ENCODE measurements at places on chromosomes 5 and 9.

GRCh38 chr5:149333711-149334443, 11.4 kb upstream of the GRPEL2 start:
- DNase-seq: no peak

DNA sequence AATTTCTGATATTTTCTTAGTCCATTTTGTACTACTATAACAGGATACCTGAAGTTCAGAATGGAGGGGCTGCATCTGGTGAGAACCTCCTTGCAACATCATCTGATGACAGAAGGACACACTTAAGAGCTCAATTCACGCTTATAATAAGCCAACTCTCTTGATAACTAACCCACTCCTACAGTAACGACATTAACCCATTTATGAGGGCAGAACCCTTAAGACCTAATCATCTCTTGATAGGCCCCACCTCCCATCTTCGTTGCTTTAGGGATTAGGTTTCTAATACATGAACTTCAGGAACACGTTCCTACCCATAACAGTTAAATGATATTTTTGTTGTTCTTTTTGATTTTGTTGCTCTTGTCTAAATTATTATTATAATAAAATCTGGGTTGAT, 69.4 kb downstream of the TNPO1 start:
- no peak for DNase-seq

- peak; percentile 32 for DNase-seq
Measured at GRCh38 chr5:51347704-51348103, 35.5 kb upstream of the ISL1 start.

DNA sequence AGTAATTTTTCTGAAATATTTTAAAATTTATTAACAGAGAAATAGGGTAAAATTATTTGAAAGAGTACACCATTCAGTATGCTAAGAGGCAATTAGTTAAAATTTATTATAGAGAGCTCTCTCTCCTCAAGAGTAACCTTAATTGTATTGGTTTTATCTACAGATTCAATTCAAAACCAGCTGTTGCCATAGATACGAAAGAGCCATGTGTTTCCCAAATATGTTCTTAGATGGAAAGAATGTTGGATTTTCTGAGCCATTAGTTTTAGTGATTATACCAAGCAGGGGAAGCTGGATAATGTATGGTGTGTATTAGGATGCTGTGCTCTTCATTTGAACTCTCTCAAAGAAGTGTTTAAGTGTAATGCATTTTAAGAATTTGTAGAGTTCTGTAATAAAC, 27.8 kb downstream of the C7 start:
- DNase-seq: no peak

- no peak for DNase-seq
Measured at GRCh38 chr5:14413331-14413750, 168.3 kb upstream of the OTULINL start.

GRCh38 chr9:35481347-35481975, 8.4 kb upstream of the RUSC2 start:
- peak; percentile 81 for DNase-seq

GRCh38 chr5:149680810-149681221, 49.3 kb upstream of the PPARGC1B start:
- no peak for DNase-seq

- DNase-seq: peak; percentile 16
Measured at GRCh38 chr5:132190161-132190817, 37.4 kb downstream of the P4HA2 start.

DNA sequence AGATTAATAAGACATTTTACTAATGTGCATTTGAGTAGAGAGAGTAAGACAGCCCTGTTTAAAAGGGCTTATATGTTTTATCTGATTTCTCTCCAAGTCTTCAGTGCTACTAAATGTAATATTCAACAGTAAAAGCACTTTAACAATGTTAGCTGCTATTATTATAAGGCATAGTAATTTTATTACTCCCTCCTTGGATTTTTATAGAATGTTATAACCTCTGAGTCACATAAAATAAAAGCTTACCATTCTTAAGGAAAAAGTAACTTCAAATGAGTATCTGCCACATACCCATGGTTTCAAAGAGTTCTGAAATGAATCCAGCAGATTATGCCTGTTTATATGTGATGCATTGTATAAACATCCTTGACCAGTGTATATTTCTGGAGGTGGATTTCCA, 19.0 kb downstream of the SPDL1 start:
- no peak for DNase-seq

GRCh38 chr9:89813482-89813881, 208.7 kb downstream of the GADD45G start:
- DNase-seq: no peak

DNA sequence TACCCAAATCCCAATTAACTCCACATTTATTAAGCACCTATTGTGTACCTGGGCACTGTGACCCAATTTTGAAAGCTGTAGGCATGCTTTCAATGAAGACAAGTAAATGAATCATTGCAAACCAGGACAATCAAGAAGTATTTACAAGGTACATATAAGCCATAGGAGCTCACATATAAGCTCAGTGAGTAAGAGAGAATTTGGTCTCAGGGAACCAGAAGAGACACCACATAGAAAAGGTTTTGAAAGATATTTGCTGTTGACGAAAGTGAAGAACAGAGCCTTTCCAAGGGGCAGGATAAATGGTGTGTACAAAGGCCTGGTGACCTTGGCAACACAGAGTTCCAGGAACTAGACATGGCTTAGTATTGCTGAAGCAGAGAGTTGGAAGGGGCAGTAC, 187.6 kb downstream of the CD180 start:
- DNase-seq: no peak

DNA sequence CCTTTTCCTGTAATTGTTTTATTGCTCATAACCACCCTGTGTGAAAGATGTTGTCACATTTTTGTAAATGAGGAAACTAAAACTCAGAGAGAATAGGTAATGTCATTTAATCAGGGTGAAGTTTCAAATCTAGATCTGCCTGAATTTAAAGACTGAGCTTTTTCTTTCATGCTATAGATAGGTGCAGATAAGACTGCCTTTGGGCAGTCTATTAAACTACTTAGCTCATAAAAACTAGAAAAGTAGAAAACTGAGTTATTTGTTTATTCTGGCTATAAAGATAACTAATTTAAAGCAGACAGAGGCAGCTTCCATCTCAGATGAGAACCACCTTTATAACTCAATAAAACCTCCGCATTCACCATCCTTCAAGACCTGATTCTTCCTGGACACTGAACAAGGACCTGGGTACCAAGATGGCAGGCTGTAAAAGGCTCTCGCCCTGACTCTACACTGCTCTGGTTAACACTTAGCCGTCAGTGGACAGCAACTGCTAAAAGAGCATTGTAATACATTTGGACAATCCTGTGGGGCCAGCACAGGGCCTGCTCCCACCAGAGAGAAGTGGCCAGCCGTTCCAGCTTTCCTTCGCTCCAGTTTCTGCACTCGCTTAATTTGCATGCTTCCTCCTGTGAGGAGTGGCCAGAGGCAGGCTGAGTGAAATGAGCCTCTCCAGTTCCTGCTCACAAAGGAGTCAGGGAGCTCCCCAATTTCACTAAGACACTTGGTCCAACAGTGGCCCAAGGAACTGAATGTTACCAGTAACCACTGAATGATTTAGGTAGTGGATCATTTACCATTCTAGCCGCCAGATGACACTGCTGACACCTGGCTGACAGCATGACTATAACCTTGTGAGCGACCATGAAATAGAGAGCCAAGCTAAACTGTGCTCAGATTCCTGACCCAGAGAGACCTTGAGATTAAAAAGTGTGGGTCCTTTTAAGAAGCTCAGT, 566.4 kb downstream of the EFNA5 start:
- DNase-seq: peak; percentile 30

GRCh38 chr5:139385061-139386049, 2.3 kb upstream of the SLC23A1 start:
- peak; percentile 84 for DNase-seq

- DNase-seq: no peak
Measured at GRCh38 chr9:88477300-88477751, 57.7 kb upstream of the NXNL2 start.

- DNase-seq: no peak
Measured at GRCh38 chr5:115575167-115576070, 26.9 kb downstream of the TICAM2 start.

- DNase-seq: peak; percentile 85
Measured at GRCh38 chr9:135504262-135505243, 4.1 kb downstream of the MRPS2 start.

- no peak for DNase-seq
Measured at GRCh38 chr9:127963041-127963358, 17.8 kb downstream of the EEIG1 start.

- DNase-seq: no peak
Measured at GRCh38 chr5:141465351-141465750, 10.4 kb upstream of the PCDHGC3 start.

DNA sequence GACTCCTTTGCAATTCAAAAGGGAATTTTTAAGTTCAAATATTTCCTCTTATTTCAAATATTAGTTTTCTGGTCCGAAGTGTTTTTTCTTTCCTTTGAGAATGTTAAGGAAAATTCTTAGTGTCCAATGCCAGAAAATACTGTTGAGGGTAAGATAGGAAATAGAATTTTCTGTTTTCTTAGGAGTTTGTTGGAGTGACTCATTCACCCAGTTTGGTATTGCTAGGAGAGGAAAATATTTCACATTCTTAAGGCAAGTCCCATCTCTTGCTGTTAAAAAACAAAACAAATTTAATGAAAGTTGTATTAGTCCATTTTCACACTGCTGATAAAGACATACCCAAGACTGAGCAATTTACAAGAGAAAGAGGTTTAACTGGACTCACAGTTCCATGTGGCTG, 349.2 kb upstream of the ADAMTSL1 start:
- DNase-seq: no peak

DNA sequence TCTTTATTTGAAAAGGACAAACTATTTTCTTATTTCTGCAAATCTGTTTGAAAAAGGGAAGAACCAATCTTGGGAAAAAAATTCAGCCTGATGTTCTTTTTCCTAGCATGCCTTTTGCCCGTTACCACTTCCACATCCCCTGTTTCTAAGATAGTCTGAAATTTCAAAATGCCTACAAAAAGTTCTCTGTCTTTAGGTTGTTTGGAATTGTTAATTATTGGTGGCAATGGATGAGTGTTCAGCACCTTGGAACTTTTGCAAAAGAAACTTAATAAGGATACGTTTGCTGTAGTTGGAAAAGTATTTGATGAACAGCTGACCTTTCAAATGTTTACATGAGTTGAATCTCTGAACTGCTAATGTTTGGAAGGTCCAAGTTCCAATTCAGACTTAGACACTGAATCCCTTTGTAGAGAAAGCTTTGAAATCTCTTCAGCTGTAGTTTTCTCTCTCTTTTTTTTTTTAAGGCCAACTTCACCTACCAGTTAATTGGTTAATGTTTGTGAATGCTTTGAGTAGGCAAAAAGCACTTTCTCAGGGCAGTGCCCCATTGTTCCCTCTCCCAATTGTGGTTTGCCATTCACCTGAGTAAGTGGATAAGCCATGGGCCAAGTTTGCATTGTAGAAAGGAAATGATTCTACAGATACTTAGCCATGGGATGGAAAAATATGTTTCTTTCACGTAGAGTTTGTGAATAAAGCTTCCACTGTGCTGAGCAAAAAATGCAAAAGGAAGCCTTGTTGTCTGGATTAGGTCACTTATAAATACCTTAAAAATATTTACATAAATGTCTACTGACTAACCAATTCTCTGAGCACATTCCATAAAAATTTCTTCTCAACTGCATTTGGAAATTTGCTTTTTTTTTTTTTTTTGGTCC, 156.4 kb upstream of the ELL2 start:
- DNase-seq: peak; percentile 12

DNA sequence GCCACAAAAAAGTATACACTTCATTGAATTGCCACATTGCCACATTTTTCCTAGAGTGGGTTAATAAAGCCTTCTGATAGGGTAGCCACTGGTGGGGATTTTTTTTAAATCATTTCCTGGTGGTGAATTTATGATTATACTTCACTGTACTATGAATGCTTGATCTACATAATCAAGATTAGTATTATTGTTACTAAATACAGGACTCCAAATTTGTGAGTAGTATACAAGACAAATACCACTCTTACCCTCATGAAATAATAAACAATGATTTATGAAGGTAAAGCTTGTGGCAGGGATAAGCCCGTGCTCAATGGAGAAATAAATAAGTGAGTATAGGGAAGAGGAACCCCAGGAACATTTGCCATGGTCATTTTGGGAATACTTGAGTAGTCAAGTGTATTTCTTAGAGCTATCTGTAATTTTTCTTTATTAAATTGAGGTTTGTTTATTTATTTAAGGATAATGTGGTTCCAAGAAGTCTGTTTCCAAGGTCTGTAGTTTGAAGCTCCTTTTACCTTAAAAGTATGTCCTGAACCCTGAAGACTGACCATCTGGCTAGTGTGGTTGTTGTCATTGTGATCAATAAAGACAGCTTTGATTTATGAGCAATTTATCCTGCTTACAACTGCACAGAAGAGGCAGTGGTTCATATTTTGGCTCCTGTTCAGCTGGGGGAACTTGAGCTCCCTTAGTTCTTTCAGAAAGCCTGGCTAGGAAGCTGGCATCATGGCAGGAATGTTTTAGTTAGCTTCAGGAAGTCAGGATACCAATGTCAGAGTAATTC, 118.6 kb downstream of the ZSWIM6 start:
- DNase-seq: no peak

- DNase-seq: no peak
Measured at GRCh38 chr5:17995997-17996396, 361.7 kb downstream of the TAF11L14 start.

DNA sequence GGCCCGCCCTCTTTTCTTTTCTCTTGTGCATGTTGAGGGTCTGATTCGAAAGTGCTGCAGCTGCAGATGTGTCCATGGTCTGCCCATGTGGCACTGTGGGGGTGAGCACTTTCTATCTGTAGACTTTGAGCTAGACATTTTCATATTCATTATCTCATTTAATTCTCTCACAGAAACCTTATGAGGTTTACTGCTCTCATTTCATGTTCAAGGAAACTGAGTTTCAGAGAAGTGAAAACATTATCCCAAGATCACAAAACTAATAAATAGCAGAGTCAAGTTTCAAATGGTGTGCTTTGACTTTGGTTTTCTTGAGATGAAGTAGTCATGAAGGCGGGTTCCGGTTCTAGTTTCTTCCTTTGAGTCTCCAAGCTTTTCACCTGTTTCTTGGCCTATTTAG, 536.5 kb upstream of the ZNF462 start:
- DNase-seq: no peak

- DNase-seq: no peak
Measured at GRCh38 chr5:77640589-77641396, 2.3 kb upstream of the OTP start.

DNA sequence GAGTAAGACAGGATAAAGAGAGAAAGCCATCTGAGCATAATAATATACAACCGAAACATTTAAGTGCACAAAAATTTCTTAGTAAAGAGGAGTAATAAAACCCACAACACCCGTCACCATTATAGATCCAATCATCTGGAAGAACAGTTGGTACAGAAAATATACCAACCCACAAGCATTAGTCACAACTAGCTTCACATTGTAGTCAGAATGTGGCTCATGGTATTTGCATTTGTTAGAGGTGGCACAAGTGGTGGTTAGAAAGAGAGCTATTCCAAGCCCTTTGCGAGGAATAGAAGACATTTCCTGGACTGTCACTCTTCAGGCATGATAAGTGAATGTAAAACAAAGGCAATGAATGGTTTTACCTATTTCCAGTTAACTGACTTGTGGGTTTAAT, 677.5 kb upstream of the ST8SIA4 start:
- DNase-seq: no peak

DNA sequence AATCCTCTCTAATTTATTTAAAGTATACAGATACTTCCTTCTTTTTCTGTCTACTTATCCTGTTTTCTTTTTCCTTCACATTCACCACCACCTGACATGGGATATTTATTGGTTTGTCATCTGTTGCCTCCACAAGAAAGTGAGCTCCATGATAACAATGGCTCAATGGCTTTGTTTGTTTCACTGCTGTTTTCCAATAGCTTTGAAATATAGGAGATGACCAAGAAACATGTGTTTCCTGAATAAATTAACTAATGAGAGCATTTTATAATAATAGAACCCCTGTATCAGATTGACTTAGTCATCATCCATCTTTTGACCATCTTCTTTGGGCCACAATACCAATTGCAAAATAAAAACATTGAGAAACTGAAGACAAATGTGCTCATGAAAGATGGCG, 180.2 kb upstream of the GAS1 start:
- DNase-seq: no peak
